ENCODE measurements at places on chromosomes 7 and 10. TPM values are rescaled to one million over a fixed set of nuclear protein-coding genes. Genes with fewer than 3 reads are reported as not detected.
A peak's percentile ranks its signal among the peaks of the same experiment; 100 is the strongest.

DNA sequence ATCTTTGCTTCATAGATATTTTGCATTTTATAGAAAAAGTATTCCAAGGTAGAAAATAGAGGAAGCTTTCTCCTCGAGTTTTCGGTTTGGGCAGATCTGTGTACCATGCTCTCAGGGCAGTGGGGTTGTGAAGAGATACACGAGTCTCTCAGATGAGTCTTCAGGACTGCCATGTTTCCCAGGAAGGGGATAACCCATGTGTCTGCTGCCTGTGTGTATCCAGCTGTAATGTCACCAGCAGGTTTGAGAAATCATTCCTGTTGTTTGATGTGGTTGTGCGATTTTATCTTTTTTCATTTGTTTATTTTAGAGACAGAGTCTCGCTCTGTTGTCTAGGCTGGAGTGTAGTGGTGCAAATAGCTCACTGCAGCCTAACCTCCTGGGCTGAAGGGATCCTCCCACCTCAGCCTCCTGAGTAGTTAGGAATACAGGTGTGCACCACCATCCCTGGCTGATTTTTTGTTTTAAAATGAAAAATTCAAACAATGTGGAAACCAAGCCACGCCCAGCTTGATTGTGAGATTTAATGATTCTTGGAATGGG is 48.9 kb downstream of the SNX10 start:
- H3K27me3 ChIP-seq: no peaks in the 10 kb centered on the region
- H3K4me1 ChIP-seq: no peaks in the 10 kb centered on the region
- H3K4me3 ChIP-seq: no peak overlapping the region
- DNase-seq: no peak
- no peak overlapping the region for H3K27ac ChIP-seq
- H3K36me3 ChIP-seq: no peaks in the 10 kb centered on the region

DNA sequence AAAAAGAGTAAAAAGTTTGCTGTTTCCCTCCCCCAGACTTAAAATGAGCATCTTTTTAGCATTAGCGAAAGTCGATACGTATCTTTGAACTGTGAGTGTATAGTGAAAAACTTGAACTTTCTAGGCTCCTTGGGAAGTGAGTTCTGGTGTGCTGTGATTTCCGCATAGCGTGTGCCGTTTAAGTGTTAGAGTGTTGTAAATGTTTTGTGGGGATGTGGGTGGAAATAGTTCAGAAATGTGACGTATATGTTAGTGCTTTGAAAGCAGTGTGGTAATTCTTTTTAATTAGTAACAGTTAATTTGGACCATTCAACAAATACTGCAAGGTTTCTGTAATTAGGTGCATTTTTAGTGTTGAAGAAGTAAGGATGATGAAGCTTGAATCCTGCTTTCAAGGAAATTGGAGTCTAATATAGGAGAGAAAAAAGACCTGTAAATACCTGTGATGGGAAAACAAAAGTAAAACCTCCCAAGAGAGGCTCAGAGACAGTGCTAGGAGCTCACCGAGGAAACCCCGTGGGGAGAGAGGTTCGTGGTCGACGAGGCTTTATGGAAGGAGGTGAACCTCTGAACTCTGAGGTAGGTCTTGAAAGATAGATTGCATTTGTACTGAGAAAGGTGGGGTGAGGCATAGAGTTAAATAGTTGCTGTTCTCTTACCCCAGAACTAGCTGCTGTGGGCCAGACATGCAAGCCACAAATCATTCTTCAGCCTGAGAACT is 40.8 kb downstream of the RBM33 start:
- H3K4me1 ChIP-seq: no peaks in the 10 kb centered on the region
- peaks cover 55% of the 10 kb centered on the region for H3K36me3 ChIP-seq
- no peak for DNase-seq

DNA sequence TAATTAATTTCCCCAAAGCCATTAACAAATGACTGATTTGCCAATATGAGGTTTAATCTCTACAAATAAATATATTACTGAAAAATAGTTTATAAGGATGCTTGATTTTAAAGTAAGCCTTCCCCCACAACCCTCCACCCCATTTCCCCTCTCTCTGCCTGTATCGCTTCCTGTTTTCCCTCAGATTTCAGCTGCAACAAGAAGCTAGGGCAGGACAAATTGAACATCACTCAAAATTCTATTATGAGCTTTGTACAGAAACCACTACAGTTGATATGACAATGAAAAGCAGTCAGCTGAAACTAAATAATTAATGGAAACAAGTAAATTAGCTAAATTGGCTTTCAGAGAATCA is 109.0 kb upstream of the SP4 start:
- H3K4me1 ChIP-seq: no peaks in the 10 kb centered on the region
- H3K27ac ChIP-seq: no peak overlapping the region
- no peaks in the 10 kb centered on the region for H3K27me3 ChIP-seq

- DNase-seq: no peak
- H3K4me1 ChIP-seq: no peaks in the 10 kb centered on the region
- H3K36me3 ChIP-seq: no peaks in the 10 kb centered on the region
- H3K4me3 ChIP-seq: no peak overlapping the region
- H3K27me3 ChIP-seq: peaks cover 51% of the 10 kb centered on the region
These were observed 5.2 kb downstream of the NEUROD6 start for GRCh38 chr7:31335161-31335856.

DNA sequence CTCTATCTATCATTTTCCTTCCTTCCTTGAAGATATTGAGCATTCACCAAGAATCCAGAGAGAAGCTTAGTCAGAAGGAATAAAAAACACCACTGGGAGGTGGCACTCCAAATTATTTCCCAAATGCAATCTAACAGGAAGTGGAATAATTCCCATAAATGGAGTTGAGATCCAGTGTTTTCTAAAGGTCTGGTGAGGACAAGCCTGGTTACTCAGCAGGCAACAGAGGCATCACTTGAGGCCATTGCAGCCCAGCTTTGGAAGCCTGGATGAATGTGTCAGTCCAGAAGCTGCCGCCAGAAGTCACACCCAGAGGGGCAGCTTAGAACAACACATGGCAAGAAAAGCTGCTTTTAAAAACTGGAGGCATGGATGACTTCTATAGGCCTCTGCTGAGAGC is 288.9 kb upstream of the KLF6 start:
- DNase-seq: peak; percentile 10
- H3K4me1 ChIP-seq: peaks cover 24% of the 10 kb centered on the region
- H3K4me3 ChIP-seq: no peak overlapping the region
- peak overlapping the region; percentile 45 for H3K27ac ChIP-seq

DNA sequence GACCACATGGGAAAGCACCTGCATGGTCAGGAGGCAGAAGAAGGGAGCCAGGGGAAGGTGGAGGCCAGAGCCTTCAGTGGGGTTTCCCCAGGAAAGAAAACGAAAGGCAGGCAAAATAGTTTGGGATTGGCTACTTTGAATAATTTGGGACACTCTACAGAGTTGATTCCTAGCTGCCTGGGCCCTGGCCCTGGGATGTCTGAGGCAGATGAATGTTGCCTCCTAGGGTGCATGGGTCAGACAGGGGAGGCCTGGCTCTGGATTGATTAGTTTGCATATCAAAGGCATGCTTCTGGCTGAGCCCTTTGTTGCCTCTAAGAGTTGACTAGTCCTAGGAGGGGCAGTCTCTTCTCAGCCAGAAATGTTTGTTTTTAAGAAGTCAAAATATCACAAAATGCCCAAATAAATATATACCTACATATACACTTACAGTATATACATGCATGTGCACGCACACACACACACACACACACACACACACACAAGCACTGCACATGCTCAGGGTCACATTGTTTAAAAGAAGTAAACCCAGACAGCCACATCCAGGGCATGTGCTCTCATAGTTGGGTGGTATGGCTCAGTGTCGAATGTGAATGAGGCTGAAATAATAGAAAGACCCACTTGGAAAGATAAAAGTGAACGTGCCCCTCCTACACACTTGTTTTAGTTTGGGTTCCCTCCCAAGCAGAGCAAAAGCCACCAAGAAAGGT is 184.2 kb downstream of the GPAM start:
- H3K4me1 ChIP-seq: no peaks in the 10 kb centered on the region
- no peaks in the 10 kb centered on the region for H3K27me3 ChIP-seq
- H3K4me3 ChIP-seq: no peak overlapping the region
- no peak overlapping the region for H3K27ac ChIP-seq
- no peaks in the 10 kb centered on the region for H3K36me3 ChIP-seq

GRCh38 chr10:8325024-8325980 is 270.8 kb downstream of the GATA3 start:
- no peaks in the 10 kb centered on the region for H3K4me1 ChIP-seq
- no peaks in the 10 kb centered on the region for H3K36me3 ChIP-seq
- DNase-seq: no peak

- no peak overlapping the region for H3K4me3 ChIP-seq
- no peak overlapping the region for H3K27ac ChIP-seq
- H3K36me3 ChIP-seq: no peaks in the 10 kb centered on the region
- DNase-seq: no peak
These were observed 62.4 kb upstream of the WAPL start for GRCh38 chr10:86583983-86584382.

DNA sequence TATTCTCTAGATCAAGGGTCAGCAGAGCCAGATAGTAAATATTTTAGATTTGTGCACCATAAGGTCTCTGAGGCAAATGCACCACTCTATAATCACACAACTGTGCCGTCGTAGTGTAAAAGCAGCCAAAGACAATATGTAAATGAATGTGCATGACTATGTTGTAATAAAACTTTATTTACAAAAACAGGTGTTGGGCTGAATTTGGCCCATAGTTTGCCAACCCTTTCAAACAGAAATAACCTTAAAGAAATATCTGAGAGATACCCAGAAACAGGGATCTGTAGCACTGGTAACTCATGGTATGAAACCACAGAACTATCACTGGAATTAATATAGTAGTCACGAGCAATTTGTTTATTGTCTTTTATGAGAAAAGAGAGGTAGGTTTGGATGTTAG is 86.0 kb downstream of the ARID5B start:
- H3K4me3 ChIP-seq: no peak overlapping the region
- peaks cover 10% of the 10 kb centered on the region for H3K36me3 ChIP-seq
- peaks cover 6% of the 10 kb centered on the region for H3K4me1 ChIP-seq

ADIRF gene
- polyA plus RNA-seq: not detected

DNAH11 gene
- polyA plus RNA-seq: 0.77 TPM

LZTS2 gene
- 50.6 TPM for polyA plus RNA-seq

PNLIPRP2 gene
- not detected for polyA plus RNA-seq

COPG2 gene
- 61.4 TPM for polyA plus RNA-seq

PLEKHS1 gene
- not detected for polyA plus RNA-seq
